Tibial nerve (tissue), 4 donors: ENCODE measurements at places on chromosomes 11 and 22. TPM values are rescaled to one million over a fixed set of nuclear protein-coding genes. Genes with fewer than 3 reads are reported as not detected.

- DNase-seq: no peak
Measured at GRCh38 chr11:92399705-92400104, 175.1 kb downstream of the FAT3 start.

- no peak for DNase-seq
Measured at GRCh38 chr11:77062924-77063323, 3.8 kb upstream of the CAPN5 start.

- DNase-seq: peak; percentile 76
Measured at GRCh38 chr22:32584650-32585049, 110.0 kb downstream of the FBXO7 start.

GRCh38 chr11:122812638-122813037 is 25.7 kb upstream of the CRTAM start:
- no peak for DNase-seq

DNA sequence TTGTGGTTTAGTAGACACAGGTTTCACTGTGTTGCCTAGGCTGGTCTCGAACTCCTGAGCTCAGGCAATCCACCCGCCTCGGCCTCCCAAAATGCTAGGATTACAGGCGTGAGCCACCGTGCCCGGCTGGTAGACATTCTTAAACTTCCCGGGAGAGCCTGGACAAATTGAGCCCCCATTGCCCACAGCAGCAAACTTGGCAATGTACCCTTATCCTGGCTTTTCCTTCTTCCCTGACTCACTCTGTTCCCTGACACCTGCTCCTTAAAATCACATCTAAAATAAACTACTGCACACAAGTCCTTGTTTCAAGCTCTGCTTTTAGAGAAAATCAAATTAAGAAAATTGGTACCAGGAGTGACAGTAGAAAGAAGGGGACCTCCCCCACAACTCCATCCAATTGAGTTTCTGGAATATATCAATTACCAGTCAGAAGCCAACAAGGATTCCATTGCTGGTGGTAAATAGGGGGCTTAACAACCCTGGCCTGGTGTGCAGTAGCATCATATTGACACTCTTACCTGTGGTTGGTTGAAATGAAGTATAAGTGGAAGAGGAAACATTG is 7.4 kb upstream of the MCHR1 start:
- no peak for DNase-seq

DNA sequence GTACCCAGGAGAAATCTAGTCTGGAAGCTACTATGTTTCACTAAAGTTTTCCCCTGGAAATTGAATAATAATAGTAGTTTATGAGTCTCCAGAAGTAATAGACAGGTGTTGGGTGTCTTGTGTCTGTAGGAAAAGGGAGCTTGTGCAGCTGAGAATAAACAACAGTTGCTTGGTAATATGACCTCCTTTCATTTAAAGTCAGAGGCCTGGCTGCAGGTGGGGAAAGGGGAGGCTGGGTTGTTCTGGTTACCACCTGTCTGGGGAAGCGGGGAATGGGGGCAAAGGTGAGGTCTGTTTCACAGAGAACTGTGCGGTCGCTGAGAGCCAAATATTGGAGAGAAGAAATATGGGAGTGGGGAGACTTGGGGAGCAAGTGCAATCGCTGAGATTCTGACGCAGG is 3.3 kb upstream of the GRAMD1B start:
- no peak for DNase-seq

DNA sequence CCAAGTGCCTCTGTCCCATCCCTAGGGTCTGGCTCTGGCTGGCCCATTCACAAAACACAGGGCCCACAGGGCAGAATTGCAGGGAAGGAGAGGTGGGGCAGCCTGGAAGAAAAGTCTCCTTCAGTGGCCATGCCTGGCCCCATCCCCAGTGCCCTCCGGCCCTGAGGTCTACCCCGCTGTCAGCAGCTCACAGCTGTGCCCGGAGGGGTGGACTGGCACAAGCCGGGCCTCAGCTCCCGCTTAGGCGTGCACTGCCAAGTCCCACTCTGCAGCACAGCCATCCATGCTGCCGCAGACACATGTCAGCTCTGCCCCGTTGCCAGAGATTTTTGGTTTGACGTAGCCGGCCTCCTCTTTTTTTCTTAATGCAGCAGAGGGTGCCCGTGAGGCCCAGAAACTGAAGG is 3.9 kb upstream of the SCN2B start:
- peak; percentile 23 for DNase-seq

GRCh38 chr11:124153821-124154220 is 29.3 kb upstream of the OR10D3 start:
- DNase-seq: no peak

- DNase-seq: no peak
Measured at GRCh38 chr22:46119729-46120419, 30.5 kb upstream of the PPARA start.

DNA sequence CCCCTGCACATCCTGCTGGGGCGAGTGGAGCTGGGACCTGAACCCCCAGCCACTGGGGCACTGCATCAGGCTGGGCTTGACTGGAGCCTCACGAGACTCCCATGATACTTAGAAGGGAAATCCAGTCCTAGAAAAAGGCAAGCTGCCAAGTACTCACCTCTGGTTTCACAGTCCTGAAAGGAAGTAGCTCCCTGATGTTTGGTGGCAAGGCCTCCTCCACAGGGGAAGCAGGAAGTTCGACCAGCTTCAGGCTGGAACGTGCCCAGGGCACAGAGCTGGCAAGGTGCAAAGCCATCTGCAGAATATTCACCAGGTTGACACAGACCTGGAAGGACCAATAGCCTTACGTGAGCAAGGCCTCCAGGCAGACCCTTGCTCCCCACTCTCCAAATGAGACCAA is 26.8 kb upstream of the NRIP3 start:
- no peak for DNase-seq

DNA sequence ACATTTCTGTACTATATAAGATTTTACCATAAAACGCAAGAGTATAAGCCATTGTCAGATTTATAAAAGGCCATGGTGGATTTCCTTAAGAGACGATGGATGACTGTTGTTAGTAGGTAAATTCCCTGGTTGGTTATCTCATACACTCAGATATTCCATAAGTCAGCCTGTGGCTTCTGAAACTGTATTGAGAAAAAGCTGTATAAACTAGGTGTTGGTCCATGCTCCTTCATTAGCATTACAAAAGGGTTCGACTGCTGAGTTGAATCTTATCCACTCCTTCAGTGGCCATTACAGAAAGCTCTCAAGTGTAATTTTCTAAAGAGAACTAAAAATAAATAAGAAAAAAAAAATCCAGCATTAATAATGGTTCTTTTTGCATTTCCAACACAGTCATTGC is 5.3 kb downstream of the GRAP2 start:
- DNase-seq: no peak

MMP1 gene
- not detected for total RNA-seq
